Osteoblast (primary cell): ENCODE measurements at places on chromosomes 3 and 15. TPM values are rescaled to one million over a fixed set of nuclear protein-coding genes. Genes with fewer than 3 reads are reported as not detected.

DNA sequence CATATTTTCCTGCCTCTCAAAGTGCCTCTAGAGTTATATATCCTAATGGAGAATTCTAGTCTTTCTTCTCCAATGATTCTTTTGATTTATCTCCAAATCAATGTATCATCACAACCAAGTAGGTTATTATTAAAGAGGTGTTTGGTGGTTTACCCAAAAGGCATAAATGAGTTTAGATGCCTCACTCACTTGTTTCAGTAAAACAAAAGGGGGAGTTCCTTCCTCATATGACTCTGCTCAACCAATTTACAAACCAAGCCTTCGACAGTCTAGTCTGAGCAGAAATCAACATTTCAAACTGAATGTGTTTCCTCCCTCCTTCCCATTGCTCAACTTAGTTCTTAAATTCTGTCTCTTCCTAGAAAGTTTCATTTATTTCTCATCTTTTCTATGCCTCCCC lies 116.5 kb downstream of the TNIK start:
- DNase-seq: no peak

DNA sequence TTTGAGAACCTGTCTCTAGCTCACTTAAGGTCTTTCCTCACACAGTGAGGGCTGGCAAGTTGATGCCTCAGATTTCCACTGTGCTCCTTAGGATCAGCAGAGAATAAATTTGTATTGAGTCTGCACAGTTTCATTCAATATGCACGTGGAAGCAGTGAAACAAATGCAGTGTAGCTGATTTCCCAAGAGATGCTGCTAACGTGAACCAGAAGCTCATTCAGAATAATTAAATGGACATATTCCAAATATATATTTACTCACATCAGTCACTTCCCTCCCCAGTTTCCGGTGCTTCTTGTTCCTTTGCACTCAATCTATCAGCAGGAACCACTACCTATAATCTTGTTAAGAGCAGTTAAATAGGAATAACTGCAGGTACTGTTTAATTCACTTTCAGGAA lies 86.1 kb downstream of the UNC13C start:
- DNase-seq: no peak

The DUOX2 gene
- total RNA-seq: under 0.01 TPM in 1 of 2 replicates, not detected in the other

- no peak for DNase-seq
Observed at GRCh38 chr3:47985381-47985780, 30.8 kb downstream of the MAP4 start.

DNA sequence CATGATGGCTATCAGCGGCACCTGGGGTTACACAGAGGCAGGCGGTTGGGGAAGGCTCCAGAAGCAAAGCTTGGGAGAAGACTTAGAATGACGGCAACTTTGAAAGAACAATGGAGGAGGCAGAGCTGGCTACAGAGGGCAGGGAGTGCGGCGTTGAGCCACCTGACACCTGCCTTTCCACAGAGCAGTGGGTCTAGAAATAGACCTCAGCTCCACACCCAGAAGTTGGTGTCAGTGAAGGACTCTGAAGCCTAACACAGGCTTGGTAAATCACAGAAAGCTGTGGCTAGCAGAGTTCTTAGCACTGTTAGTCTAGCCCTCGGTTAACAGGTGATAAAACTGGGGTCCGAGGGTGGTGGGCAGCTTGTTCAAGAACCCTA lies 23.1 kb upstream of the EHD4 start:
- no peak for DNase-seq
